Endothelial cell of coronary artery (primary cell): ENCODE measurements at places on chromosomes 7 and 10. TPM values are rescaled to one million over a fixed set of nuclear protein-coding genes. Genes with fewer than 3 reads are reported as not detected.

HELLS gene
- total RNA-seq = 24.3 and 33.9 TPM in 2 replicates

PLAC9 gene
- total RNA-seq = 3.3 and 3.9 TPM in 2 replicates

TMEM140 gene
- 8.3 and 8.8 TPM in 2 replicates for total RNA-seq

OR9A2 gene
- total RNA-seq = not detected in 2 replicates

PTF1A gene
- not detected in 2 replicates for total RNA-seq

RADIL gene
- 0.18 and 1.0 TPM in 2 replicates for total RNA-seq

ANXA11 gene
- 27.2 and 39.8 TPM in 2 replicates for total RNA-seq

BTBD16 gene
- 0.09 TPM in 1 of 2 replicates, not detected in the other for total RNA-seq
